ENCODE measurements at places on chromosomes 3 and 15.

DNA sequence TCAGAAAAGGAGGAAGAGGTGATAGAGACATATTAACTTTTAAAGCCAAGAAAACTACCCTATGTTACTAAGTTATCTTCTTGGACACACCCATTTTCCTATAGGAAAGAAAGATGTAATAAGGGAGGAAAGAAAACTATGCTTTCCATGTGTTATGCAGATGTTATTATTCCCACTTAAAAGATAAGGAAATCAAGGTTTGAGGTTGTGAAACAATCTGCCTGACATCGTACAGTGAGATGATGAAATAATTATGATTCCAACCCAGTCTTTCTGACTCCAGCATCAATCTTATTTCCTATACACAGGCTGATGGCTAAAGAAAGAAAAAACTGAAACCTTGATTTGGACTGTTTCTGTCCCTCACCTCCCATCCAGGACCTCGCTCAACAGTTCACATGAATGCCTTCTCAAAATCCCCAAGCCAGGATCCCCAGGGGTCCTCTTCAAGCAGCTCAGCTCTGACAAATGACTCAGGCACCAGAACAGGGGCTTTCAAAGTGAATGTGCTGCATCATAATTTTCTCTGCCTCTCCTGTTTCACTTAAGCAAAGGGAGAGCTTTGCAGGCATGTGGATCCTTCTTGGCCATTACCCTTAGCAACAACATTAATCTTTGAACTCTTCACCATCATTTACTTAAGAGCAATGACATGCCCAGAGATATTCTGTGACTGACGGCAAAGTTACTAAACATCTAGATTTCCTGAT is 12.4 kb upstream of the EID1 start:
- DNase-seq = no peak

- DNase-seq = peak; percentile 88
These were observed 15.4 kb upstream of the CSPG4 start for GRCh38 chr15:75727851-75728715.

- DNase-seq = no peak
These were observed 128.7 kb downstream of the SCAPER start for GRCh38 chr15:76776480-76776879.

GRCh38 chr15:87917480-87917879 is 339.1 kb downstream of the NTRK3 start:
- no peak for DNase-seq

Measured in activated effector memory CD4-positive, alpha-beta T cell treated with anti-CD3 and anti-CD28 coated beads, Interleukin-2, amount 50 U/mL, for 16 hours (primary cell).